ENCODE measurements at places on chromosomes 12 and 14.

- DNase-seq = no peak
Measured at GRCh38 chr12:68206446-68206845, 19.2 kb downstream of the IL26 start.

DNA sequence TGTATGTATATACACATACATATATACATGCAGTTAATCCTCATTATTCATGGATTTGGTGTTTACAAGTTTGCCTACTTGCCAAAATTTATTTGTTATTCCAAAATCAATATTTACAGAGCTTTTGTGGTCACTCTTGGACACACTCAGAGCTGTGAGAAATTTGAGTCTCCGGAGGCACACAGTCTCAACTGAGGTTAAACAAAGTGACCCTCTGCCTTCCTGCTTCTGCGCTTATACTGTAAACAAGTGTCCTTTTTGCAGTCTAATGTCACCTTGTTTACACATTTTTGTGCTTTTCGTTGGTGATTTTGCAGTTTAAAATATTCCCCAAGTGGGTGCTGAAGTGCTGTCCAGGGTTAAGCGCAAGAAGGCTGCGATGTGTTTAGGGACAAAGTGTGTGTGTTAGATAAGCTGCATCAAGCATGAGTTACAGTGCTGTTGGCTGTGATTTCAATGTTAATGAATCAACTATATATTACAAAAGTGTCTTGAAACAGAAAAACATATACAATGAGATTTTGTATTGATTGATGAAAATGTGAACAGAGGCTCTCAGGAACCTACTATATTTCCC, 13.1 kb upstream of the LTA4H start:
- DNase-seq = no peak

GRCh38 chr14:76956316-76957090, 72.0 kb downstream of the IRF2BPL start:
- DNase-seq = peak; percentile 86

DNA sequence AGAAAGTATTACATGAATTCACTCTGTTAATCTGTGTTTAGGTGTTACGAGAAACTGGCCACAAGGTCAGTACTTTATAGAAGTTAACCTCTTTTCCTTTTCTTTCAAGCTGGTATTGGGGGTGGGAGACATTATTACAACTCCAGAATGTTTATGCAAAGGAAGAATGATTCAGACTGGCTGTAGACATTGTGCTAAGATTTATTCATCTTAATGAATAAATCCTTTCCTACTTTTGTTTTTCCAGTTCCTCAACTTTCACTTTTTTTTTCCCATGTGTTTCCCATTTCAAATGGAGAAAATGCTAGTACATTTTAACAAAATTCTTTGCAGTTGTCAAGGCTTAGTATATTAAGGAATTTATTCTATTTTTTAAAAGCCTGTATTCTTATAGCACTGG, 1.3 kb downstream of the OTOGL start:
- no peak for DNase-seq

DNA sequence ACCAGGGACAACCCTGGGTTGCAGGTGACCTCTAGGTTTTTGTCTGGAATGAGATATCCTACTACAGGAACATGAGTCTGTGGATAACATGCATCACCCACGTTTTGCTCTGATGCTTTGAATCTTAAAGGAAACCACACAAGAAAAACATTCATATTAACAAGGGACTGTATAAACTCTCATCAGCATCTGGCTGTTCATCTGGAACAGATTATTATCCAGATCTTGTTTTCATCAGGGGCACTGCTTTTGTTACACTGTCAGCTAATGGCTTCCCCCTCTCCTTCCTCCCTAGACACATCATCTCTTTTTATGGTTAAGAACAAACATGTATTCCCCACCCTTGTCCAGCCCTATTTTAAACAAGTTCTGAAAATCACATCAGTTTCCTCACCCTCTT, 1095.7 kb downstream of the AACS start:
- no peak for DNase-seq

GRCh38 chr12:112121780-112122565, 3.4 kb upstream of the TRAFD1 start:
- DNase-seq = no peak

DNA sequence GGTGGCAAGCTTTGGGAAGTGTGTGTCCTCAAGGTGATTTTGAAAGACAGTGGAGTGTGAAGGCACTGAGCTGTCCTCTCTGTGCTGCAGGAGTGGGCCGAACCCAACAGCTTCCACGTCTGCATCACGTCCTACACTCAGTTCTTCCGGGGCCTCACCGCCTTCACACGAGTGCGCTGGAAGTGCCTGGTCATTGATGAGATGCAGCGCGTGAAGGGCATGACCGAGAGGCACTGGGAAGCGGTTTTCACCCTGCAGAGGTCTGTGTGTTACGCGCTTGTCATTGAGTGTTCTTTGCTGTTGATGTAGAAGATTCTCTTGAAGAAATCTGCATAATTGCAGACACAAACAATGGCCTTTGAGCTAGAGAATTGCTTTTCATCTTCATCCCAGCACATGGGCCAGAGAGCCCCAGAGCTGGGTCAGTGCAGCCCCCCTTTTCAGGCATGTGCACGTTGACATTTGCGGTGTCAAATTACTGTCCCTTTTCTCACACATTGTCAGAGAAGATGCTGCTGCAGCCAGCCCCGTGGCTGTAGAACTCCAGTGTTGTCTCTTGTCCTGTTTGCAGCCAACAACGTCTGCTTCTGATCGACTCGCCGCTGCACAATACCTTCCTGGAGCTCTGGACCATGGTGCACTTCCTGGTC, 63.3 kb downstream of the EP400 start:
- no peak for DNase-seq

GRCh38 chr14:104873380-104874055, 8.4 kb downstream of the CEP170B start:
- no peak for DNase-seq

DNA sequence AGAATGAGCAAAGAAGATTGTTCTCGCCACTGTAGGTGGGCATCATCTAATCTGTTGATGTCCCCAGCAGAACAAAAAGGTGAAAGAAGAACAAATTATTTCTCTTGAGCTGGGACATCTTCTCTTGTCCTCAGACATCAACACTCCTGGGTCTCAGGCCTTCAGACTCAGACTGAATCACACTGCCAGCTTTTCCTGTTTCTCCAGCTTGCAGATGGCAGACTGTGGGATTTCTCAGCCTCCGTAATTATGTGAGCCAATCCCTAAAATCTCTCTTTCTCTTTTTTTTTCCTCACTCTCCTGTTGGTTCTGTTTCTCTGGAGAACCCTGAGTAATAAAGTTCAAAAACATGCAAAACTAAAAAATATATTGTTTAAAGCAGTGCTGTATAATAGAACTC, 3.7 kb upstream of the TMPRSS12 start:
- no peak for DNase-seq

DNA sequence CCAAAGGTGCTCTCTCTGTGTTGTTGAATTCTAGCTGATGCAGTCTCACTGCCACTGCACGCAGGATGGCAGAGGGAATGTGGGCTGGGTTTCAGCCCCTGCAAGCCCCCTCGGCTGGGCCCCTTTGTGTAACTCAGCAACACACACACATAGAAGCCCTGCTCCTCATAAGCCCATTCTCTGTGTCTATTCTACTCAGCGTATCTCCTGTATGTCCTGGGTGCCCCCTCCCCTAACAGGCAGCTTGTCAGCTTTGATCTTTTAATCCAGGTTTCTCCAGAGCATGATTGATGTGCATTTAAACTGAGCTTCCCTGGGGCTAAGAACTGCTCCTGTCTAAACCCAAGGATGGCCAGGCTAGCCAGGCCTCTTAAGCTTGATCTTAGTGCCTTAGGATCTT, 43.0 kb downstream of the SRRM4 start:
- no peak for DNase-seq

GRCh38 chr14:101075025-101075800, 171.7 kb upstream of the RTL1 start:
- DNase-seq = no peak

DNA sequence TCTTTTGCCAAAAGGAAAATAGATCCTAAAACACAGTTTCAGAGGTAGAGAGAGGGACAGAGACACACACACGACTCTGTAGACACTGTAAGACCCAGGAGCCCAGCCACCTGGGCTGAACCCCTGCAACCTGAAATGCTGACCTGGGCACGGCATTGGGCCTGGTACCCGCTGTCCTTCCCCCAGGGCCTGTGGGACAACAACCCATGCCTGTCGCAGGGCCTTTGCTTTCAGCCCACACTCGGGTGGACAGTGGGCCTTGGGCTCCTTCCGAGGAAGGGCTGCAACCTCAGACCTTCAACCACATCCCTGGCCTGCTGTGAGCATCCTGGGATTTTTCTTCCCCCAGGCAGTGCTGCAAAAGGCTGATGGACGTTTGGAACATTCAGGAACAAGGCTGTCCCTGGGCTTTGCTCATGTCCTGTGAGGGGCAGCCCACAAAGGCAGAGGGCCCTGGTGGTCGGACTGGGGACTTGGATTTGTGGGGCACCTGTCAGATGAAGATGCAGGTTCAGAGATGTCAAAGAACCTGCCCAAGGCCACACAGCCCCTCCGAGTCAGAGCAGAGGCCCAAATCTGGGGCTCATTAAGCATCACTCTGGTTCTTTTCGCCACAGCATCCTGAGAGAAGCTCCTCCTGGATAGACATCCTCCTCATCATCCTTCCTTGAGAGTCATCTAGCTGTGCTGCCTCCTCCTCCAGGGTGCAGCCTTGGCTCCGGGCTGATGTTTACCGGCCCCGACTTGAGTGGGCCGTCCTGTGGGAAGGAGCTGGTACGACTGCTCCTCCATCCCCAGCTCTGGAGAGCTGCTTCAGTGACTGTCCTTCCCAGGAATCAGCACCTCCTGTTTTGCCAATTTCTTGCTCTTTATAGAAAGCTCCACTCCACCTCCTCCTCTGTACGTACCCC, 32.7 kb downstream of the CCDC92 start:
- no peak for DNase-seq

GRCh38 chr14:45201905-45202304, 51.1 kb downstream of the MIS18BP1 start:
- DNase-seq = no peak

DNA sequence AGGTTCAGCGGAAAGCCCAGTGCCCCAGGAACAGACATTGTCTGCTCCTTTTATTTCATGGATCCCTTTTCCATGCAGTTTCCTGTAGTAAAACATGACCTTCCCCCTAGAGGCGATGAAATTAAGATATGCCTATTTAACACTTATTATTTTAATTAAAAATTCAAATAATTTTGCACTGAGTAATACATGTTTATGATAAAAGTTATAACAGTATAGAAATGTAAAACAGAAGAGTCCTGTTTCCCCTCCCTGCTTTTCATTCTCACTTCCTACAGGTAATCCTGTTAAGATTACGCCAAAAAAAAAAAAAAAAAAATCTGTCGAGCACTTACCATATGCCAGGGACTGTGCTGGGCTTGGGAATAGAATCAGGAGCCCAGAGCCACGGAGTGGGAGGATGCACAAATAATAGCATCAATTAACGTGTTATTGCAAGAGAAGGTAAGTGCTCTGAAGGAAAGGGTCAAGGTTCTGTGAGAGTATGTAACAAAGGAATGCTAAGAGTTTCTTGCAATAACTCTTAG, 830 bp upstream of the LPCAT3 start:
- DNase-seq = no peak

DNA sequence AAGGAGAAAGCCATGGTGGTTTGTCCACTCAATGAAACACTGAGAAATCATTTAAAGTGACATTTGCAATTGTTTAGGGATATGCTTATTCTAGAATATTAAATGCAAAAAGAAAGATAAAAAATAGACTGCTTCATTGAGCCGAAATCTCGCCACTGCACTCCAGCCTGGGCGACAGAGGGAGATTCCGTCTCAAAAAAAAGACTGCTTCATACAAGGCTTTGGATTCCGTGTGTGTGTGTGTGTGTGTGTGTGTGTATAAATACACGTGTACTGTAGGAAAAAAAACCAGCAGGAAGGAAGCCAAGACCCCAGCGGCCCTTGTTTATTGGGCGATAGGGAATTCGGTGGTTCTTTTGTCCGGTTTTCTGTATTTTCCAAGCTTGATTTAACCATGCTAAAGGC, 3.2 kb upstream of the ZNF839 start:
- no peak for DNase-seq

- DNase-seq = no peak
Measured at GRCh38 chr14:76919431-76920330, 93.5 kb downstream of the LRRC74A start.

- no peak for DNase-seq
Measured at GRCh38 chr12:120810021-120810420, 84.4 kb downstream of the ACADS start.
